IMR-90 (cell line): ENCODE measurements at places on chromosomes 12 and 14. TPM values are rescaled to one million over a fixed set of nuclear protein-coding genes. Genes with fewer than 3 reads are reported as not detected.
A peak's percentile ranks its signal among the peaks of the same experiment; 100 is the strongest.

Gene DHRS2
- under 0.01 and 0.18 TPM in 2 replicates for total RNA-seq

Gene FLRT2
- 11.1 and 13.1 TPM in 2 replicates for total RNA-seq

Gene SERPINA5
- total RNA-seq, result not detected in 2 replicates

Gene MGP
- total RNA-seq, result 0.56 and 1.4 TPM in 2 replicates

Gene FZD10
- total RNA-seq, result not detected in 2 replicates

Gene HOXC12
- total RNA-seq, result not detected in 2 replicates

- DNase-seq, result no peak
Measured at GRCh38 chr12:90808568-90808967, 146.4 kb downstream of the CCER1 start.

DNA sequence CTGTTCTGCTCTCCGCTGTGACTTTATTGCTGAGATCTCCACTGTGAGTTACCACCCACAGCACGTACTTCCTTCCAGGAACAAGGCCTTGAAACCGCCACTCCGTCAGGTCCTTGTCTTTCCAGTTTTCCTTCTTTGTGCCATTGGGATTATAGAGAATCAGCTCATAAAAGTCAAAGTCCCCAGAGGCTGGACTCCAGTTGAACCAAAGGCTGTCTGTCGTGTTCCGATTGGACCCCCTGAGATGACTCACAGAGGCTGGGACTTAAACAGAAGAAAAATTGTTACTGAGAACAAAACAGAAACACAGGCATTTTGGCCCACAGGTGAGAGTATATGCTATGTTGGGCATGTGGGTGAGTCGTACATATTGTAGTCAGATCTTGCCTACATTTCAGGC lies 76.6 kb downstream of the PTPRB start:
- DNase-seq, result no peak

DNA sequence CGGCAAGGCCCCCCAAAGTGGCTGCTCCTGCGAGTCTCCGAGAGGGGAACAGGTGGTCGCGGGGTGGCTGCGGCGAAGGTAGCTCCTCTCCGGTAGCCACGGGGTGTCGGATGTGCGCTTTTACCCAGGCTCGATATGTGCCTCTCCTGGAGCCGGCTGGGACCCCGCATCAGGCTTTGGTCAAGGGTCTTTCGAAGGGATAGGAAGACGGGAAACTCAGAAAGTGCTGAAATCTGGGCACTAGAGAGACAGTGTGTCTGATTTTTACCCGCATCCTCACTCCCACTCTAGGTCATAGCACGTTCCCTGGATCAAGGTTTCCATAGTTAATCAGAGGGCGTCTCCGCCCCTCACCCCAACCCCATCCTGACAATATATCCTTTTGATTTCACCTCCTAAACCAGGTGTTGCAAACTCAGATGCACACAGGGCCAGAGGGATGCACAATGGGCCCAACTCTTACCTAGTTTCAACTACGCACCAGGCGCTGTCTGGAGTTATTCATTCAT lies 156.9 kb downstream of the PTPN11 start:
- no peak for DNase-seq

DNA sequence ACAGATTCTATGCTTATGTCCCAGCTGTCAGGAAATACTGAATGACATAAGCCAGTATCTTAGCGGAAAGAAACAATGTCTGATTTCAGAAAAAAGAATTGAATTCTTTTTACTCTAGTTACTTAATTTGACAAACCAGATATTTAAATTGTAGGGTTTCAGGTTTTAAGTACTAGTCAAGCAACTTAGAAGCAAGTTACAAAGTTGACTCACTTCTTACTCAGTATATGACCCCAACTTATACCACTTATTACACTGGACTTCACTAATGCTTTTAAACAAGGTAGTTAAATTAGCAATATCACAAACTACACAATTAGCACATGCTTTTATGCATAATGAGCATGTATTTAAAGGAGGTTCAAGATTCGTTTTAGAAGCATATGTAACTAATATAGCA lies 7.1 kb downstream of the GMFB start:
- peak; percentile 11 for DNase-seq

- no peak for DNase-seq
Measured at GRCh38 chr14:53127832-53128231, 25.3 kb downstream of the DDHD1 start.

- no peak for DNase-seq
Measured at GRCh38 chr12:74985293-74985985, 224.2 kb downstream of the KCNC2 start.

DNA sequence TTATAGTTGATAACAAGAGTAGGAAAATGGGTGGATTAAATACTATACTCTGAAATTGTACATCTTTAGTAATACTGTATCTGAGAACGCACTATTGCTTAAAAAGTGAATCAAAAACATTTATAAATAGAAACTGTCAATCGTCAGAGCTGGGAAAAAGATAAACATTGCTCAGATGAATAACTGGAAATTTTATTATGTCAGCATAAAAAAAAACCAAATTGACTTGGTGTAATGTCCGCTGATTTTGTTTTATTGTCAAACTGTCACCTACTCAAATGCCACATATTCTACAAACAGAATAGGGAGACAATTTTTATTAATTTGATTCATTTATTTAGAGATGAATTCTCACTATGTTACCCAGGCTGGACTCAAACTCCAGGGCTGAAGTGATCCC lies 109.3 kb upstream of the TMTC1 start:
- DNase-seq, result no peak
